ENCODE measurements at places on chromosomes 1 and 21.

DNA sequence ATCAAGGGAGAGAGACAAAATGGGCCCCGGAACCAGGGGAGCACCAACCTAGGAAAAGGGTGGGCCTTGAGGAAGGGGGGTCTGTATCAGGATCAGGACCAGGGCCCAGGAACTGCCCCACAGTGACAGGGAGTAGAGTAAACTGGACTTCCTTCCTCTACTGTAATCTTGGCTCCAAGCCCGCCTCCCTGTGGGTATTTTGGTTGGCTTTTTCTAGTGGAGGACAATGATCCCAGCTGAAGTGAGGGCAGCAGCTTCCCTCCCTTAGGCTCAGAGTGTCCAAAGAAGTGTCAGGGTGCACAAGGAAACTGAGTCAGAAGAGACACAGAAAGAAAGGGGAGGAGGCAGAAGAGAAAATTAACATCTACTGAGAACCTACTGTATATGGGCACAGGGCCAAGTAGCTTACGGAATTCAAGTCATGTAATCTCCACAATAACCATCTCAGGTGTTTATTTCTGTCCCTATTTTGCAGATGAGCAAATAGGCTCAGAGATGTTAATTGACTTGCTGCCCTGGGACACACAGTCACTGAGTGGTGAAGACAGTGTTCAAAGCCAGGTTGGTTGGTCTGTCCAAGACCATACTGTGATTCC, 4.8 kb downstream of the UBQLN4 start:
- DNase-seq, result no peak

DNA sequence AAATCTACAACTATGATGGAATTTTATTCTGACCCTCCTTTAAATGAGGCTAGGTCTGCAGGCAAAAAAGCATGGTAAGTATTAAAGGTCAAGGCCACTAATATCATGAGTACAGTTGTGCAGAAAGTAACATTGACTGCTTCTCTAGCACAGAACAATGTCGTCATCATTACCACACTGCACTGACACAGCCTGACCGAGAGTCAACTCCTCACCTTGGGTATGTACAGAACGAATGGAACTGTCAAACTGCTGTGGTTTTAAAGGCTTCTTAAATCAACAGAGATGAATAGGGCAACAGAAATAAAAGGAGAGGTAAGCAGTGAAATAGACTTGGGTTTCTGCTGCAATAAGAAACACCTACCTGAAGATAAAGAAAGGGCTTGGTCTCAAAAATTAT, 88.8 kb downstream of the TBX15 start:
- DNase-seq, result no peak

- no peak for DNase-seq
Measured at GRCh38 chr1:106526650-106527049, 529.8 kb upstream of the PRMT6 start.

DNA sequence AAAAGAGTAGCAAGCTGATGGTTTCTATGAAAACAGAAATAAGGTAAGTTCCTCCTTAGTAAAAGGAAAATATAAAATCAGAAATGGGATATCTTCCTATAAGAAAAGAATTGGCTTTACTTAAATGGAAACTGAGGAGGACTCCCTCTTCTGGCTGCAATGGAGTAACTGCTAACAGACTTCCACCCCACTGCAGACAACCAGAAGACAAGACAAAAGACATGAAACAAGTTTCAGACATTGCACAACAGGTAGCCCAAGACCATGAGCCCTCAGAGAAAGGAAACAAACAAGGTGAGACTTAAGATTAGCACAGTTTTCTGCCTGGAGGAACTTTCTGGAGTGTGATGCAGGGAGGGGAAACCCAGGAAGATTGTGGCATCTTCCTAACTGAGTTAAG, 17.0 kb upstream of the OLFML2B start:
- no peak for DNase-seq

DNA sequence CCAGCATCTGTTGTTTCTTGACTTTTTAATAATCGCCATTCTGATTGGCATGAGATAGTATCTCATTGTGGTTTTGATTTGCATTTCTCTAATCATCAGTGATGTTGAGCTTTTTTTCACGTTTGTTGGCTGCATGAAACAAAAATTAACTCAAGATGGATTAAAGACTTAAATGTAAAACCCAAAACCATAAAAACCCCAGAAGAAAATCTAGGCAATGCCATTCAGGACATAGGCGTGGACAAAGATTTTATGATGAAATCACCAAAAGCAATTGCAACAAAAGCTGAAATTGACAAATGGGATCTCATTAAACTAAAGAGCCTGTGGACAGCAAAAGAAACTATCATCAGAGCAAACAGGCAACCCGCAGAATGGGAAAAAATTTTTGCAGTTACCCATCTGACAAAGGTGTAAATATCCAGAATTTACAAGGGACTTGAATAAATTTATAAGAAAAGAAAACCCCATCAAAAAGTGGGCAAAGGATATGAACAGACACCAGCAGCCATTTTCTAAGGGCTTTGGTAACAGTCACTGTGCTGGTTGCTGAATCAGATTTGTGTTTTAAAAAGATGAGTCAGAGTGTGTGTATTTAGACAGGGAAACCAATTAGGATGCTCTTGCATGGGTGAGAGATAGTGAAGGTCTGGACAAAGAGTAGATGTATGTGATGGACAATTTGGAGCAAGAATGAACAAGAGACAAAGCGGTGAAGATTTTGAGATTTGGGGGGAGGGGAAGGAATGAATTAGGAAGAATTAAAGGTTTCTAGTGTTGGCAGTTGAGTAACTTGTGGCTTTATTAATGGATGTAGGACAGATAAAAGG, 110.7 kb downstream of the RYR2 start:
- DNase-seq, result no peak

GRCh38 chr1:3796215-3797061, at the start of gene LRRC47:
LRRC47 (minus strand) TSS chr1:3796498; CDS start chr1:3796476, 22 bp downstream.
- DNase-seq, result peak; percentile 95

DNA sequence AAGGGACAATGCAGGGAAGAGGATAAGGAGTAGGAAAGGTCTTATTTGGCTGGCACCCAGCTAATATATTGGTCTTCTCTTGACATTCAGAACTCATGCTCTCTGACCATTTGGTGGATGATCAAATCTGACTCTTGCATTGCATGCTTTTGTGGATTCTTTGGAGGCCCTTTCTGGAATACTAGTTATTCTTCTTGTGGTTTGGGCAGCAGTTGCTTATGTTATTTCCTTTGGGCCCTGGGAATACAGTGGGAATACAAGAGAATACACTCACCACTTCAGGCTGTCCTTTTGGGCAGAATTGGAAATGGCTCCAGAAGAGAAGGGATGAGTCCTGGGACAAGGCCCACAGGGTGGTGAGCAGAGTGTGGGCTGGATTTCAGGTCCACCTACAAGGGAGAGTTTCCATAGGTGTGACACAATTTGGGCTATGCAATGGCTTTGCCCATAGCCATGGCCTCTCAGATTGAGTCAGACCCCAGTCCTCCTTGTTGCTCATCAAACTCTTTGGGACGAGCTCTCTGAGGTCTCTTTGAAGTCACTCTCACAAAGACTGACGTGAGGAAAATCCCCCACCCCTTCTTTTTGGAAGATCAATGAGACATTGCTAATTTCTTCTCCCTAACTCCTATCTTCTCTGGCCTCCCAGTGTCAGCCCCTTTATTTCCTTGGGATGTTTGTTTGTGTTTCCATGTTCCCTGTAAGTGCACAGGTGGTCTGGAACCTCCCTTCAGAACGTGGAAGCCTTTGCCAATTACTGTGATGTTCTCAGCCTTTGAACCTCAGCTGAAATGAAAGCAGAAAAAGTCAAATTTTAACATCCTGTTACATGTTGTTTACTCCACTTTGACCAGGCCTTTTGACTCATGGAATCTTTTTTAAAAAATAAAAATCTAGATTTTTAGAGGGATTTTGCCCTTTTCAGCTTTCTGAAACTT, 19.4 kb downstream of the HSD11B1 start:
- DNase-seq, result peak; percentile 22

GRCh38 chr1:66980745-66981367, 56.1 kb downstream of the MIER1 start:
- DNase-seq, result no peak

DNA sequence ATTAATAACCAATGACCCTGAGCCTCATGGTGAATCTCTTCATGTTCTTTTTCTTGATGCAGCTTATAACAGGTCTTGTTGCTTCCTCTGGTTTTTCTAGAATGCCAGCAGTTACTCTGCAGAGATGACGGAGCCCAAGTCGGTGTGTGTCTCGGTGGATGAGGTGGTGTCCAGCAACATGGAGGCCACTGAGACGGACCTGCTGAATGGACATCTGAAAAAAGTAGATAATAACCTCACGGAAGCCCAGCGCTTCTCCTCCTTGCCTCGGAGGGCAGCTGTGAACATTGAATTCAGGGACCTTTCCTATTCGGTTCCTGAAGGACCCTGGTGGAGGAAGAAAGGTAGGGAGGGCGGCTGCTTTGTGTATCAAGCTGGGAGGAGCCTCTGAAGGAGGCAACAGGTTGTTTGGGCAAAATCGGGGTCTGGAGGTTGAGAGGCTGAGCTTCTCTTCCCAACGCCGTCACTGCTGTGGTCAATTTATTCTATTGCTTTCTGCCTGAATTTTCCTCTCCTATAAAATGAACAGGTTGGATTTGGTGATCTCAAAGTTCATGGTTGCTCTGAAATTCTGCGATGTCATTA, 6.7 kb downstream of the ABCG1 start:
- DNase-seq, result no peak

GRCh38 chr1:10432910-10433700, 2.9 kb downstream of the CENPS start:
- no peak for DNase-seq

GRCh38 chr21:35244514-35244913, 195.4 kb upstream of the RUNX1 start:
- DNase-seq, result no peak

DNA sequence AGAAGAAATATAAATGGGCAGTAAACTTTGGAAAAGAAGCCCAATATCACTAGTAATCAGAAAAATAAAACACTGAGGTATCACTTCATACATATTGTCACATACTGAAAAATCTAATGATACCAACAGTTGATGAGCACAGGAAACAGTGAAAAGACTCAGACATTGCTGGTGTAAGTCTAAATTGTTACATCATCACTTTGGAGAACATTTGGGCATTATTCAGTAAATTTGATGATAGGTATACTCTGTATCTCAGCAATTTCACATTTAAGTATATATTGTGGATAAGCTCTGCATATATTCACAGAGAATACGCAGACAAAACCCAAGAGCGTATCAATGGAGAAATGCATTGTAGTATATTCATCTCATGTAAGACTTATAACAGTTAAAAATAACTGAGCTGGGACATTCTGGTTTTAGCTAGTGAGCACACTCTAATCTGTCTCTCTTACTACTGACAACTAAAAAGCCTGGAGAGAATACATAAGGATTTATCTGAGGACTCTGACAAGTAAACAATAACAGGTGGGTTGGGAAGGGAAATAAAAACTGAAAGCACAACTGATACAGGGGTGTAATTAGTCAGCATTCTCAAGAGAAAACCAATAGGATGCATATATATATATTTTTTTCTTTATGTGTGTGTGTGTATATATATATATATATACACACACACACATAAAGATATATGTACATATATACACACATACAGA, 212.7 kb upstream of the JUN start:
- no peak for DNase-seq

GRCh38 chr1:41649396-41650027, 165.0 kb upstream of the EDN2 start:
- no peak for DNase-seq

- DNase-seq, result no peak
Measured at GRCh38 chr1:105544475-105544874, 1512.0 kb upstream of the PRMT6 start.

GRCh38 chr1:43705334-43705733, 2.0 kb upstream of the ST3GAL3 start:
- DNase-seq, result no peak

- DNase-seq, result no peak
Measured at GRCh38 chr1:248243204-248243603, 12.0 kb downstream of the OR2M4 start.
